BJ (cell line): ENCODE measurements at places on chromosomes 4 and X.

GRCh38 chr4:19005211-19005610, 983.7 kb upstream of the LCORL start:
- DNase-seq: peak; percentile 66

DNA sequence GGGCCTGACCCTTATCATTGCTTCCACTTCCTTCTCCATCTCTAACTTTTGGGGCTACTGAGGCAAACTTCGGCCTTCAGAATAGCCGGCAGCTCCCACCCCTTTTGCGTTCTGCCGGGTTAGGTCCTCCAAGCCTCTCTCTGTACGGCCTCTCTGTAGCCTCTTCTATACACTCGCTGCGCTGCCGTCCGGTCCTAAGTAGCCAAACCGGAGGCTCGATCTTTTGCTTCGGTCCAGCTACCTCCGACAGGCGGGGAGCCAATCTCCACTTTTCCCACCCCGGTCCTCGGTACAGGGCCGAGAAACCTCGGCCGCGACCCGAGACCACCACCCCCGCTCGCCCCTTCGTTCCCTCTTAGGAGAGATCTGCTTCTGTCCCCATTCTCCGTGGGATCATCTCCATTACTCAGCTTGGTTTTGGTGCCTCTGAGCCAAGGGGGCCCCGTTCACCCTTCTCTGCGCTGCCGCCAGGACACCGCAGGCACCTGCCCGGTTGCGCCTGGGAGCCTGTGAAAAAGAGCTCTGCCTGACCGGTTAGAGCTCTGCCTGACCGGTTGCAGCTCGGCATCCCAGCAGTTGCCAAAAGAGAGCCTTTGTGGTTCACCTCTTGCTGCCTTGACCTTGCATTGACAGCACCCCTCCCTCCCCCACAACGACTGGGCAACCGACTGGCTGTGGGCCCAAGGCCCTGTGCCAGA, 1.0 kb upstream of the HTR2C start:
- no peak for DNase-seq

GRCh38 chr4:47852136-47852535, 14.3 kb upstream of the CORIN start:
- no peak for DNase-seq

- peak; percentile 84 for DNase-seq
These were observed 2.0 kb upstream of the SPP1 start for GRCh38 chr4:87973283-87974169.

DNA sequence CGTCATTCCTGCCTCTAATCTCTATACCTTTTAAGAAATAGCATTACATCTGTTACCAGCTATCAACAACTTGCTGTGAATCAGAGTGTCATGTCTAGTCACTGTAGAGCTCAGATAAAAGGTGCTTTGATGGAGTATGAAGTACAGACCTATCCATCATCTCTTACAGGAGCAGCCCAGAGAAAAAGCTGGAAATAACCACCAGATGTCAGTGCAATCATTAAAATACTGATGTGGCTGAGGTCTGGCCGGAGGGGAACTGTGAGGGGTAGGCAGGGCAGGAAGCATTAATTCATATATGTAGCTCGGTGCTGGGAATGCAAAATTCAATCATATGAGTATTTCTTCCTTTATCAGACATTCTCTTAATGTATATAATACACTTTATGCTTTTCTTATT, 100.6 kb downstream of the AKAP4 start:
- DNase-seq: no peak

GRCh38 chr4:159606835-159607234, 504.0 kb downstream of the RAPGEF2 start:
- DNase-seq: no peak

DNA sequence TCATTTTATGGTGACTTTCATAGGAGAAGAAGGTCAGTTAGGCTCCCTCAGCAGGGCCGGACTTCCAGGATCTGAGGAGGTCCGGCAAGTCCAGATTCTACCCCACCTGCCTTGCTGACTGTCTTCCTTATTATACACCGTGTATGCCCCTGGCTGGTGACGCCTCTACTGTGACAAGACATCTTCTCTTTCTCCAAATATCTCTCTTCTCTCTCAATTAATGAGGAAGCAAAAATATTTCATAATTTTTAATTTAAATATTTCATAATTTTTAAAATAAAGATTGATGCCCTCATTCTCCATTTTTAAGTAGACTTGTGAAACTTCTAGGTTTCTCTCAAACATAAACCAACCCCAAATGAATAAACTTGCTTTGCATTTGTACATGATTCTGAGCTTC, 202.5 kb downstream of the NSUN7 start:
- DNase-seq: no peak

GRCh38 chrX:118231464-118231863, 114.4 kb upstream of the WDR44 start:
- no peak for DNase-seq

GRCh38 chr4:125729171-125729570, 414.4 kb downstream of the FAT4 start:
- DNase-seq: no peak

GRCh38 chr4:1266881-1267763, 18.2 kb upstream of the CTBP1 start:
- no peak for DNase-seq

DNA sequence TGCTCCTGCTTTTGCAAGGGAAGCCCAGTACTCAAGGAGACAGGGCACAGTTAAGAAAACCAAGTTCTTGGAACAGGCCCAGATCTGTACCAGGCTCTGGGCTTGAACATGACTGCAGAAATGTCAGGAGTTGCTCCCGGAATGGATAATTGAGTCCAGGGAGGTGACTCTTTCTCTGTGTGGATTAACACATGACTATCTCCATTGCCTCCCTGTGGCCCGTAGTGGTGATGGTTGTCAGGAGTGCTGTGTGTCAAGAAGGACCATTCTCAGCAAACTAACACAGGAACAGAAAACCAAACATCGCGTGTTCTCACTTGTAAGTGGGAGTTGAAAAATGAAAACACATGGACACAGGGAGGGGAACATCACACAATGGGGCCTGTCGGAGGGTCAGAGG, 39.9 kb downstream of the CCKAR start:
- DNase-seq: no peak

DNA sequence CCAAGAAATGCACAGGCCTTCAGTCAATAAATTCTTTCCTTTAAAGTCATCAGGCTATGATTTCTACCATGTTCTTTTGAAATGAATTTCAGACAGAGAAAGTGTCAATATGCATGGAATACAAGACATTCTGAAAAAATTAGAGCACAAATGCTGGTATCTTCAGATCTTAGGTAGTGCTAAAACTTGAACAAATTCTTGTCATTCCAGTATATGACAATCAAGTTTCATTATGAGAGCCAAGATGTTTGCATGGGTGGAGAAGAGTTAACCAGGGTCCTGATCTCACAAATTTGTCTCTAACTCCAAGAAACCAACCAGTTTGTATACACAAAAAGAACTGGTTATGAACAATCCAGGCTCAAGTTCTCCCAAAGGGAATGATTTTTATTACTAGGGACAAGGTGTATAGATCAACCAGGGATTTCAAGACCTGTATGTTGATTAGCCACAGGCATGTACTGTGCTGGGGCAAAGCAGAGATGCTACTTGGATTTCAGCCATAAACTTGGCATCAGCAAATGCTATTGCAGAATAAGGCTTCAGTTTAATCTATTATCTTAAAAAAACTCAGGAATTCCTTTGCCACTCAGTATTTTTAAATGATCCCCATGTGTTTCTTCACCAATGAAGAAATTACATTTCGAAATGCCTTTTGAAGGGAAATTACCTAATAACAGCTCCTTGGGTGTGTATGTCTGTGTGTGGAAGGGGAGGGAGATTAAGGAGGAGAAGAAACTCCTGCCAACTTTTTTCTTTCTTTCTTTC, 69.7 kb downstream of the FANCB start:
- no peak for DNase-seq

DNA sequence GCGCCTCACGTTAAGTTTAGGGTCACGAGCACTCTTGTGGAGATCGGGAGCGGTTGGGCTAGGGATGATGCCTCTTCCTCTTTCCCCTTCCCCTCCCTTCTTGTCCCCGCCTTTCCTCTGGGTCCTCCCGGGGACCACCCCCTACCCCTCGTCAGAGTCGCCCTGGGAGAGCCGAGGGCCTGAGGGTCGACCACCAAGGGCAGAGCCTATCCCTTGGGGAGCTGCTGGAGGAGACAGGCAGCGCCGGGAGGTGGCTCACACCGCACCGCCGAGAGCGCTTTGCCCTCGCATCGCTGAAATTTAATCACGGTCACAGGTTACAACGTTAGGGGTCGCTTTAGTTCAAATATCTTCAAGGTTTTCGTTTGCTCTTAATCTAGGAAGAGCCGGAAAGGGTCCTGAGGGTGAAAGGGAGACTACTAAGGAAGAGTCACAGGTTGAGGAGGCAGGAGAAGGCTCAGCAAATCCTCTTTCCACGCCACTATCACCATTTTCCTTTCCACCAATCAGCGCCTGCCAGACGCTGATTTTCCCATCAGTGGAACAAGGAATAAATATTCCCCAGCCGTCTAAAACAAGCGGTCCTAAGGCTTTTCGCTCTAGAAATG, 528 bp upstream of the SNCA start:
- no peak for DNase-seq

DNA sequence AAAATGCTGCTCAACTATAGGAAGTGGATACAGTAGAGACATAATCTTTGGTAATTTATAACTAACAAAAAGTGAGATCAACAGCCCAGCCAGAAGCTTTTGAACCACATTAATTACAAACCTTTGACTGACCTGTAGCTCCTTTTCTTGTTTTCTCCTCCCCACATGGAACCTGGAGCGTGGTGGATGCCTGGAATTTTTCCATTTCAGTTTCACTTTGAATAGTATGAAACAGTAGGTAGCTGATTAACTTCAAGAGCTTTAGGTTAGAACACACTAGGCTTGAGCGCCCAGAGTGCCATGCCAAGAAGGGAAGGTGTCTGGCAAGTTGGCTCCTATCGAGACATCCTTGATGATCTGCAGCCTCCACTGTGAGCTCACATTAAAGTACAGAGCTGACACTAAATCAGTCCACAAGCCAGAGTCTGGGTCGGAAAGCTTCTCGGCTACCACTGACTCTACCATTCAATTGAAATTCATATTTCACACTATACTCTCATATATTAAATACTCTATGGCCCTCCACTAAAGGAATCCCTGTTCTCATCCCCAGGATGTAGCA, 143.4 kb downstream of the GLRA2 start:
- DNase-seq: no peak

DNA sequence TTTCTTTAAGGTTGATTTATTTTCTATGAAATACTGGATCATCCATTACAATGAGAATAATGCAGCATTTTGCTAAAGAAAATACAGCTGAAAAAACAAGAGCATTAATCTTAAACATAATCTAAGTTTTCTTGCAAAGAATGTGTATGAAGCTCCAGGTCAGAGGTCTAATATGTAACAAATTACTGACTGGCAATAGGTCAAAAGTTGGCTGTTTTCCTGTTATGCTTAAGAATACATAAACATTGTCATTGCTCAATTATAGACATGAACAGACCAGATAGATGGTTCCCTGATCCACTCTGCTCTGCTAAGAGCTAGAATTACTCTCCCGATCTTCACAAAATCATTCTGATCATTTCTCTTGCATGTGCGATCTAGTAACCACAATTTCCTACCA, 718.6 kb downstream of the PDHA2 start:
- DNase-seq: no peak

- DNase-seq: no peak
These were observed 48.6 kb upstream of the AP1S2 start for GRCh38 chrX:15903186-15903681.

- no peak for DNase-seq
These were observed 451.1 kb downstream of the RPA4 start for GRCh38 chrX:97334850-97335249.

- DNase-seq: no peak
These were observed 42.0 kb downstream of the PCGF3 start for GRCh38 chr4:747546-748170.

DNA sequence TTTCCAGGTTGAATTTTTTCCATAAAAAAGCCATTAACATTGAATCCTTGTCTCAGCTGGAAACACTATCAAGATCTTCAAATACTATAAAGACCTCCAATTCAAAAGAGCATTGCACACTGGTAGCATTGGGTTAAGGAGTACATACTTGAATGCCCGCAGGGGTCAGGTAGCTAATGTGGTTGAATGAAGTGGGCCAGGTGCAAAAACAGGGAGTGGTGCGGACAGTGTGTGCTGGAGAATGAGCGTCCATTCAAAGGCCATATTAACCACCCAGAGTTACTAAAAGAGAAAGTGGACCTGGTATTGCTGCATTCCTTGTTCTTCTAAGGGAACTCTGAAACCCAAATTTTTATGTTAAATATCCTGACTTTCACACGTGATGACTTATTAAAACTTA, 91.6 kb downstream of the NYX start:
- DNase-seq: no peak

DNA sequence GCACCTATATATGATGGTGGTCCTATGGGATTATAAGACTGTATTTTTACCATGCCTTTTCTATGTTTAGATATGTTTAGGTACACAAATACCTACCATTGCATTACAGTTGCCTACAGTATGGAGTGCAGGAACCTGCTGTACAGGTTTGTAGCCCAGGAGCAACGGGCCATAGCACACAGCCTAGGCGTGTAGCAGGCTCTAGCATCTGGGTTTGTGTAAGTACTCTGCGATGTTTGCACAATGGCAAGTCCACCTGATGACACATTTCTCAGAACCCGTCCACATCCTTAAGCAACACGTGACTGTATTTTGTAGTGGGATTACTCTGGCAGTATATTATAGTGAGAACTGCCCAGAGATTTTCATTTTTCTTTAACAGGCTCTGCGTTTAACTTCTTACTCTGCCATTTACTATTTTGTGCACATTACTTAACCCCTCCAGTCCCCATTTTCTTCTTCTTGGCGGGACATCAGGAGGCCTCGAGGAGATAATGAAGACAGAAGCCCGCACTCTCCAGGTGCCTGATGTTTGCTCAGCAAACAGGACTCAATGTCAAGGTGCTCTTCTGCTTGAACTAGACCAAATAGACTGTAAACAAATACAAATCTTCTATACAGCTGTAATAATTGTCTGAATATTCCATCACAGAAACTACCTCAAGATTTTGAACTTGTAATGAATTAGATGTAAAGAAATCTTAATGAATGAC, 102.0 kb upstream of the PDLIM3 start:
- no peak for DNase-seq

- no peak for DNase-seq
These were observed 32.0 kb upstream of the MTMR8 start for GRCh38 chrX:64427281-64427680.

DNA sequence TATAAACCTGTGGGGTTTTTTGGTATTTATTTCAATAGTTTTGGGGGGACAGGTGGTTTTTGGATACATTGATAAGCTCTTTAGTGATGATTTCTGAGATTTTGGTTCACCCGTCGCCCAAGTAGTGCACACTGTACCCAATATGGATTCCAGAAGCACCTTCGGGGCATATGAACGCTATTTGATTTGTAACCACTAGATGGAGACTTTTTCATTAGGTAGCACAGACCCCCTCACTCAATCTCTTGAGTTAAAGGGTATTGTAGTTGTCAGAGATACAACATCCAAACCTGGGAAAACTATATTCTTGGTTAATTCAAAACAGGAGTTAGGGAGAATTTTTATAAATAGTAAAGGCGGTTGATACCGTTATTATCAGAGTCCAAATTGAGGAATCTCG, 79.8 kb downstream of the SPANXN3 start:
- DNase-seq: no peak

- DNase-seq: no peak
These were observed 307.4 kb downstream of the GRIA2 start for GRCh38 chr4:157527954-157528353.

- DNase-seq: no peak
These were observed 620 bp downstream of the ANAPC10 start for GRCh38 chr4:145097331-145097820.

- DNase-seq: no peak
These were observed 28.5 kb downstream of the MOB1B start for GRCh38 chr4:70930530-70931256.
